ENCODE measurements at places on chromosomes 7 and 10.

GRCh38 chr7:148327379-148327778, 263.2 kb upstream of the C7orf33 start:
- DNase-seq = no peak

GRCh38 chr10:74507951-74508350, 318.4 kb upstream of the KAT6B start:
- no peak for DNase-seq

GRCh38 chr10:16674147-16674703, 143.0 kb downstream of the RSU1 start:
- DNase-seq = no peak

GRCh38 chr10:44998146-44998631, 2.5 kb upstream of the ZNF22 start:
- no peak for DNase-seq

GRCh38 chr10:103451091-103451813, 918 bp downstream of the CALHM2 start:
- DNase-seq = no peak

GRCh38 chr7:54544149-54544526, 2.0 kb downstream of the VSTM2A start:
- DNase-seq = no peak

DNA sequence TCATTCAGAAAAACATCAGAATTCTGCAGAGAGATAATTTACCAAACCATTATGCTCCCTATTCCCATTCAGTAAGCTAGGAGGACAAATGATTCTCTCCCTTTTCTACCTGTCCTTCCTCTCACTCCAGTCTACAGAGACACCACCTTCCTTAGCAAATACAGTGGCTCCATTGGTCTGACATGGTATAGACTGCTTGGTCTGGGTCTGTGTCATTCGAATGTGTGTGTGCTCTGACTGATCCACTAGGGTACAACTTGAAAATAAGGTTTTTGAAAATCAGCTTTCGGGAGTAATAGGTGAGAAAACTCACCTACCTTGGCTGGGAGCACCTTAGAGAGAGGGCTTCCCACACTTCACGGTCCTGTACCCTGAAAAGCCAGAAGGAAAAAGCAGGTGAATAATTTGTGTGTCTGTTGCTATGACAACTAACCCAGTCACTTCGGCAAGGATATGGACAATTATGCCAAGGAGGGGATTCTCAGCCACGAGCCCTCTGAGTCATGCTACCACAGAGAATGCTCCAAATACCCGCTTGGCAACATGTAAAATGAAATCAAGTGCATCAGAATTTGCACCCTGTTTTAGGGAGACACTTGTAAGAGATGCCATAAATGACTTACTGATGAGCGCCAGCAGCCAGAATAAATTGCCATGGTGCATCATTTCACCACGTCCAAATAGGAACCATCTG, 114.5 kb upstream of the PRKCQ start:
- DNase-seq = no peak

GRCh38 chr7:100516135-100516812, 22.7 kb upstream of the AGFG2 start:
- peak; percentile 17 for DNase-seq

GRCh38 chr7:130494431-130494858, 2.6 kb downstream of the MEST start:
- no peak for DNase-seq

DNA sequence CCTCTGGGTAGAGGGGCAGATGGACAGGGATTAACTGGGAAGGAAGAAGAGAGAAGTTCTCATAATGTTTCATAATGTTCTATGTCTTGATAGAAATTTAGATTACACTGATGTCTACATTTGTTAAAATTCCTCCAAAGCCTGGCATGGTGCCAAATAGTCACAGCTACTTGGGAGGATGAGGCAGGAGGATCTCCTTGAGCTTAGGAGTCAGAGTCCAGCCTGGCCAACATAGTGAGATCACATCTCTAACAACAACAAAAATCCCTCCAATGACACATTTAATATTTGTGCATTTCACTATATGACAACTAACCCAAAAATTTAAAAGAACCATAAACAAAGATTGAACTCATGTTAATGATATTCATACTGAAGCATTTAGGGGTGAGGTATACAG, 33.0 kb upstream of the PPP1R3C start:
- no peak for DNase-seq

GRCh38 chr10:130784326-130784725, 527.2 kb downstream of the TCERG1L start:
- DNase-seq = no peak

- no peak for DNase-seq
Observed at GRCh38 chr7:27141923-27142579, 1.4 kb downstream of the HOXA5 start.

- no peak for DNase-seq
Observed at GRCh38 chr10:106825576-106826364, 338.7 kb downstream of the SORCS1 start.

DNA sequence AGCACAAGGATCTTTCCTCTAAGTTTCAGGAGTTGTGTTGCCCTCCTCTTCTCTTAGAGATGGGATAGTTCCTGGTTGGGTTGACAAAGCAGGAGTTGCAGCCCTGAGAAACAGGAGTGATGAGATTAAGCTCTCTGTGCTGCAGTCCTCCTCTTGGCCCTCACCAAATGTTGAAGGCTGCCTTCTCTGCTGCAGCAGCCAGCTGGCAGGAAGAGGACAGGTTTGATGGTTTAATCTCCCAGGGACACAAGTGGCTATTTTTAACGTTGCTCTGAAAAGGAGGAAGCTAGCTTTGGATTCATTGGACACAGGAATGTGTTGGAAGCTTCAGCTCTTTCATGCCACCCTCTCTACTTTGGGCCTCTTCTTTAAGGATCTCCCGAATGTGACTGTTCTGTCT, 9.4 kb downstream of the STRIP2 start:
- DNase-seq = no peak

DNA sequence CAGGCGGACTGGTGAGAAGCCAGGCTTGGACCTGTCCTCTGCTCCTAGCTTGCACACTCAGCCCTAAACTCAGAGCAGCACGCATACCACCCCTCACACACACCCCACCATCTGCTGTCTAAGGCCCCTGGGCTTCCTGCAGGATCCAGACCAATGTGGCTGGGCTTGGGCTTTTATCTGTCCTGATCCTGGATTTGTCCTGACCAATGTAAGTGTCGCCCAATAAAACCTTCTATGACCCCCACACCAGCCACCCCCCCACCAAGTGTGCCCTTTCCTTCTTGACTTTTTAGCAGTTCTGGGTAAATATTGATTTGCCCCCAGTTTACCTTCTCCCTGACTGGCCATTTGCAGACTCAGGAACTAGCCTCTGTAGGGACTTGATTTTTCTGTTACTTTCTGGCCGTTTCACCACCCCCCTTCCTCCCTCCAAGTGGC, 1.7 kb upstream of the HOXA13 start:
- DNase-seq = no peak

- DNase-seq = no peak
Observed at GRCh38 chr10:50260791-50261281, 9.5 kb upstream of the ASAH2 start.

All from stimulated activated CD8-positive, alpha-beta memory T cell treated with anti-CD3 and anti-CD28 coated beads, Interleukin-2, amount 100 ng/mL, for 1 hour (primary cell).